ENCODE measurements at places on chromosomes 7 and 10.

DNA sequence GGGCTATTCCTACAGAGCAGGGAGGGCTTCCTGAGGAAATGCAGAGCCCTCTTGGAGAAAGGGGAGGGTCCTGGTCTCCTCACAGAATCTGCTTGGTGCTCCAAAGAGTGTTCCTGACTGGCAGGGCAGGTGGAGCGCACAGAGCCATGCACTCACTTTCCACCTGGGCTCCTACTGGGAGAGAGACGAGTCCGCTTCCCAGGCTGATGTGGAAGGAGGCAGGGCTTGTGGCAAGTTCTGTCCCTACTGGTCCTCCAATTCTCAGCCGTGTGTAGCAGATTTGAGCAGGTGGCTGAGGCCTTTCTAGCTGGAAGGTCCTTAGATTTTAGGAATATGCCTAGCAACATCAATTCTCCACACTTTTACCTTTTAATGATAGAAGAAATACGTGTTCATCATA lies 111.5 kb upstream of the MKI67 start:
- DNase-seq: no peak

- no peak for DNase-seq
Observed at GRCh38 chr7:24283897-24284698, at the start of gene NPY. Gene NPY (plus strand): TSS chr7:24284190. CDS start chr7:24285241, 1,051 bp downstream.

DNA sequence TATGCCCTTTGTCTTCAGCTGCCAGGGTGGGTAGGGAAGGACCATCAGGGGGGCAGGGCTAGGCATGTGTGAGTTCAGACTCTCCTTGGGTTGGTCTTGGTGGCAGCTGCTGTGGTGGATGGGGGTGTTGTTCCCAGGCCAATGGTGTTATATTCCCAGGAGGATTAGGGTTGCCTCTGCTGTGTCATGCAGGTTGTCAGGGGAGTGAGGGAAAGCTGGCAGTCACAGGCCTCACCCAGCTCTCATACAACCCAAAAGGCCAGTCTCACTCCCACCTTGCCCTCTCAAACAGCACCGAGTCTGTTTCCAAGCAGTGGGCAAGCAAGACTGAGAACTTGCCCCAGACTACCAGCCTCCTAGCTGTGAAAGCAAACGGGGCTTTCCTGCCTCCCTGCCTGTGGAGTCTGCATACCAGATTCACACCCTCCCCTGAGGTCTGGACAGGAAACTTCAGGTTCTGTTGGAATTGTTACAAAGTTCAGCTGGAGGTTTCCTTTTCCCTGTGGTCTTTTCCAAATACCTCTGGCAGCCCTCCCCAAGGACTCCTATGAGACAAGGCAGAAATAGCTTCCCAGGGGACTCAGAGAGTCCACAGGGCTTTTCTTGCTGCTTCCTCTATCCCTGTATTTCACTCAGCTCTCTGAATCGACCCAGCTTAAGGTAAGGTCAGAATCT lies 1.4 kb downstream of the HYAL4 start:
- no peak for DNase-seq

DNA sequence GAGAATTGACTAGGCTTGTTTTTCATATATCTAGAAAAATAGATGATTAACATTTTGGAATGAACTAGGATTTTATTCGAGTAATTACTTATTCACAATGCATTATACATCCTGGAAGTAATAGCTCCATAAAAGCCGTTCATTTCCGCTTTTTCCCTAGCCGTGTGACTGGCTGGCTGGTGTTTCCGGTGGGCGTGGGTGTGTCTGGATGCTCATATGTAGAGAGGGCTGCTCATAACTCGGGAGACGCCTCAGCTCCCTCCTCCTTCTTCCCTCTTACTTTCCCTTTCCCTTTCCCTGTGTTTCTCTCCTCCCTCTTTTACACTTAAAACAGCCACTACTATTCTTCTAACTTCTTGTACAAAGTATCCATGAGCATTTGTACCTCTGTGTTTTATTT lies 187.7 kb upstream of the VSTM2A start:
- DNase-seq: no peak

DNA sequence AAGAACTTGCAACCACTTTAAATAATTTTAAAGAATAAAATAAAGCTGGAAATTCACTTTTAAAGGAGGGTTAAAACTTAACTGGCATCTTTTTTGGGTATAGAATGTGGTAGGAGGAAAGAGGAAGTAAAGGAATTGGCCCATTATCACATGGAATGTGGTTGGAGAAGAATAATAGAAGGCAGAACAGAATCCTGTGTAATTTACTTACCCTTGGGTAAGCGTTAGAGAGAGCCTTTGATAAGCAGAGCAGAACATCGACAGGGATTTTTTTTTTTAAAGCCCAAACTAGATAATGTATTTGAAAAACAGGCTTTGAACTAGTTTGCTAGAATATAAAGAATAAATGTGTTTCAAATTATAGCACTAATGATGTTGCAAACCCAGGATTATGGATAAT lies 199.8 kb upstream of the KIAA1217 start:
- no peak for DNase-seq

DNA sequence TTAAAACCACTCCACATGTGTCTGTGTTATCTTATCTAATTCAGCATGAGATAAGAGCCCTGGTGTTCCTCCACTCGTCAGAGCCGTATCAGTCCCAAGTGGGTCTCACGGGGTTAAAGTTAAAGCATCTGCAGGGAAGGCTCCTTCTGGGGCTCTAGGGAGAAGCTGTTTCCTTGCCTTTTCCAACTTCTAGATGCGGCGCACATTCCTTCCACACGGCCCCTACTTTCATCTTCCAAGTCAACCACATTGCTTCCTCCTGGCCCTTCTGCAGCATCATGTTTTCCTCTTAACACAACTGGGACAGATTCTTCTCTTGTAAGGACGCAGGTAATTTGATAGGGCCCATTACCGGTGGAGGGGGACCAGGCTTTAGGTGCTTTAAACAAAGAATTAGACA lies 620.1 kb upstream of the DPP6 start:
- DNase-seq: no peak

- no peak for DNase-seq
Observed at GRCh38 chr10:6778992-6779701, 199.1 kb upstream of the PRKCQ start.
